Stimulated activated CD8-positive, alpha-beta memory T cell treated with anti-CD3 and anti-CD28 coated beads, Interleukin-2, amount 100 ng/mL, for 1 hour (primary cell): ENCODE measurements at places on chromosomes 11 and 22.

GRCh38 chr11:116330439-116331185 lies 442.2 kb downstream of the BUD13 start:
- DNase-seq: no peak

DNA sequence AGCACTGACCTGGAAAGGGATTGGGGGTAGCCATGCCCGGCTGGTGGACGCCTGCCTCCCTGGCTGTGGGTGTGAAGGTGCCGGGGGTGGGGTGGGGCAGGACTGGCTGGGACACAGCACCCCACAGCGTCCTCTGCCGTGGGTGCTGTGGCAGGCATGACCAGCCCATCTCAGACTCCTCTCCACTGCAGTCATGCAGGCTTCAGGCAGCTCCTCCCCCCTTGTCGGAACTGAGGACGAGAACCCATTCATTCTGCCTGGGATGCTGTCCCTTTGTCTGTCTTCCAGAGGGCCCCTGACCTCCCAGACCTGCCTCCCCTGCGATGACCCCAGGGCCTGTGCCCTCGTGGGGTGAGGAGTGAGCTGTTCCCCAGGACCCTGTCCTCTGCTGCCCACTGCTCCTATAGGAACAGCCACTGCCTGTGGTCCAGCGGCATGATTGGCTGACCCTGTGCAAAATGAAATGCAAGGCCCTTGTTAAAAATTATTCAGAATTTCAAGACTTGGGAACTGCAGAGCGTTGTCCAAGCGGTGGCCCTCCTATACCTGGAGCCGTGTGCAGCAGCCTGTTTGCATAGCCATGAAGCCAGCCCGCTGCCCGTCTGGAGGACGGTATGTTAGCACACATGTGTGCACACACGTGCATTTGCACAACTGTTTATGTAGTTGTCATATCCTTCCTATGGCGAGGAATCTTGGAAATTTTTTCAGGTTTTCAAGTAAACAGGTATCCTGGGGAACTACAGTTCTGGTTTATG lies 1122.3 kb downstream of the BRD1 start:
- DNase-seq: no peak

DNA sequence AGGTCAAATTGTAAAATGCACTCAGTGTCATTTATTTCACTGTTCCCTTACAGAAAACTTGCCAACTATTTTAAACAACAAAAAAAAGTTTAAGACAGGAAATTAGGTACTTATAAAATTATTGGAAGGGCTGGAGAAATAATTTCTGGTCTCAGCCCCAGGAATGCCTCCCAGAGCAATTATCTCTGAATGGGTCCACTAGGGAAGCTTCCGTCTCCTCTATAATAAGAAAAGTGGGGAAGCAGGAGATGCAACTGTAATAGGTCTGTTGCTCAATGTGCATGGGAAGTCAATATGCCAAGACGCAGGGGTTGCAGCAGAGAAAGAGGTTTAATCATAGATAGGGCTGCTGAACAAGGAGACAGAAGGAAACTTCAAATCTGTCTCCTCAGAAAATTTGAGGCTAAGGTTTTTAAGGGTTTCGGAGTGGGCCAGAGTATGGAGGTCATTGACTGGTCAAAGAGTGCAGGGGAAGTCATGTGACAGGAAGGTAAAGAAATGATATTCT lies 10.9 kb upstream of the RNF141 start:
- no peak for DNase-seq

DNA sequence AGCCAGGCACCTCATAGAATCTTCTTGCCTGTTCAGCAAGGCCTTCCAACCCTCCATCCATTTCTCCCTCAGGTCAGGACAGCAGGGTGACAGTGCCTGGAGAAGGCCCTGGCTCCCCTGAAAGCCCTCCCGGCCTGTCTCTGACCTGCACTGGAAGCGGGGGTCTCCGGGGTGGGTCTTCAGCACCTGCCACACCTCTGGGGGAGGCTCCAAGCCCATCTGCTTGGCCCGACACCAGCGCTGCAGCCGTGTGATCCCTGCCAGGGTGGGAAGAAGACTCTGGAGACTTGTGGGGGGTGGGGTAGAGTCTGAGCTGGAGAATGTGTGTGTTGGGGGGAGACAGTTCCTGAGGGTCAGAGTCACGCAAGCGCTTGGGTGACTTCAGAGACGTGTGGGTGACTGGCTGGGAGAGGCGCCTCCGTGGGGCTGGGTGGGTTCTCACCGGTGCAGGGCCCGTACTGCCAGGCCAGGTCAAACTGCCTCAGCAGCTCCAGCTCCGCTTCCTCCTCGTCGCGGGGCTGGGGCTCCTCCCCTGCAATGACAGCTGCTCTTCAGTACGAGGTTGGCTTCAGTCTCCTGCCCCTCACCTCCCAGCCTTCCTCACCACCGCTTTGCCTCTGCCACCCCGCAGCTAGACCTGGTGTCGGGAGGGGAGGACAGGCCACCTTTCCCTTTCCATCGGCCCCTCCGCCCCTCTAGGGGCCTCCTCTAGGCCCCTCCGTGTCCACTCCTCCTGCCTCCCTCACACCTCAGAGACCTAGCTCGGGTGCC lies 615 bp downstream of the POLD4 start:
- DNase-seq: no peak

- DNase-seq: no peak
Observed at GRCh38 chr22:48803171-48803947, 1024.3 kb downstream of the BRD1 start.

DNA sequence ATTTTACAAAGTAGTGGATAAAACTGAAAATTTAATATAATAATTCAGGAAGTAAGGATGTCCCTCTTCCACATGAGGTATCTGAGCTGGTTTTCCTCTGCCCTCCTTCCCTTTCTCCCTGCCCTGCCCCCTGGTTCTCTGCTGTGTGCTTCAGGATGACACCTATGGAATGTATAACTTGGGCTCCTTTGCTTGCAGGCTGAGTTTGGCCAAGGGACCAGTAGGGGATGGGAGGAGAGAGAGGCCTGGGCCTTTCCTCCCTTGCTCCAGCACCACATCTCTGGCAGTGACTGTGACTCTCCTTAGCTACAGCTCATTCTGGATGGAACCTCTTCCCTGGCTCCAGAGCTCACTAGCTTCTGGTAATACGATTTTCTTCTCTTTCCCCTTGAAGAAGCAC lies 10.1 kb downstream of the IRAG1 start:
- no peak for DNase-seq

DNA sequence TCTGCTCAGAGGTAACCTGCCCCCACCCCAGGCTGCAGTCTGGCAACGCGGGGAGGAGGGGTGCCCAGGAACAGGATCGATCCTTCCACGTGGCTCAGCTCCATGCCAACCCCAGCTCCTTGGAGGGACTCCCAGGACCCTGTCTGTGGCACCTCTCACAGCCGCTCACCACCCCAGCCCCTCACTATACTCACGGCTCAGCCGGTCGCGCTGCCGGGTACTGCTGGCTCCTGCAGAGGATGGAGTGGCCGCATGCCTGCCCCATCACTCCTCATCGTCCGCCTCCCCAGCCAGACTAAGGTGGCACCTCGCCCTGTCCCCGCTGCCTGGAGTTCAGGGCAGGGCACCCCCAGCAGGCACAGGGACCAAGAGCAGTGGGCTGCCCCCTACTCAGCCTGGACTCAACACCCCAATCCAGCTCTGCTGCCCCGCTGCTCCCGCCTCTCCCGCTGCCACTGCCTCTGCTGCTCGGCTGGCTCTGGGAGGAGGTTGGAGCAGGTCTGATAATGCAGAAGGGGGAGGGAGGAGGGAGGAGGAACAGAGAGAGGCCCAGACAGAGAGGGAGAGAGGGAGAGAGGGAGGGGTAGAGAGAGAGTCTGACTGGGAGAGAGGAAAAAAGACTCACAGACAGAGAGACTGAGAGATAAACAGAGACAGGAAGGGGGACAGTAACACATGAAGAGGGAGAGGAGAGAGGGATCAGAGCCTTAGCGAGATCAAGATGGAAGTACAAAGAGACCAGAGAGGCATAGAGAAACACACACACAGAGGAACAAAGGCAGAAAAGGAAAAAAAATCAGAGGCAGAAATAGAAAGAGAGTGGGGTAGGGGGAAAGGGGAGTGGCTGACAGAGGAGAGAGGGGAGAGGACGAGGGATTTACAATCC lies at the start of gene PDE2A:
PDE2A (minus strand) TSS at position 480 of the 886 bp plus-strand sequence; CDS start at position 265, 215 bp downstream.
- DNase-seq: no peak

DNA sequence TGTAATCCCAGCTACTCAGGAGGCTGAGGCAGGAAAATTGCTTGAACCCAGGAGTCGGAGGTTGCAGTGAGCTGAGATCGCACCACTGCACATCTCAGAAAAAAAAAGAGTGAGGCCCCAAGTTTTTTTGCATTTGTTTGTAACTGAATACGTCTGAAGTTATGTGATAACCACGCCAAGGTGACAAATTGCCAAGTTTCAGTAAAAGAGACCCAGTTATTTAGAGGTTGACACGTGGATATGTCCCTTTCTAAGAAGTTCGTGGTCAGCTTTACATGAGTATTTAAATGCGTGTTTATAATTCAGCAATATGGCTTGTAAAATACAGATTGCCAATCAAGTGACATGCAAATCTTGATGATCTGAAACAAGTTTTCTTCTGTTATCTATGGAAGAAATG lies 8.0 kb downstream of the PPARA start:
- DNase-seq: no peak

DNA sequence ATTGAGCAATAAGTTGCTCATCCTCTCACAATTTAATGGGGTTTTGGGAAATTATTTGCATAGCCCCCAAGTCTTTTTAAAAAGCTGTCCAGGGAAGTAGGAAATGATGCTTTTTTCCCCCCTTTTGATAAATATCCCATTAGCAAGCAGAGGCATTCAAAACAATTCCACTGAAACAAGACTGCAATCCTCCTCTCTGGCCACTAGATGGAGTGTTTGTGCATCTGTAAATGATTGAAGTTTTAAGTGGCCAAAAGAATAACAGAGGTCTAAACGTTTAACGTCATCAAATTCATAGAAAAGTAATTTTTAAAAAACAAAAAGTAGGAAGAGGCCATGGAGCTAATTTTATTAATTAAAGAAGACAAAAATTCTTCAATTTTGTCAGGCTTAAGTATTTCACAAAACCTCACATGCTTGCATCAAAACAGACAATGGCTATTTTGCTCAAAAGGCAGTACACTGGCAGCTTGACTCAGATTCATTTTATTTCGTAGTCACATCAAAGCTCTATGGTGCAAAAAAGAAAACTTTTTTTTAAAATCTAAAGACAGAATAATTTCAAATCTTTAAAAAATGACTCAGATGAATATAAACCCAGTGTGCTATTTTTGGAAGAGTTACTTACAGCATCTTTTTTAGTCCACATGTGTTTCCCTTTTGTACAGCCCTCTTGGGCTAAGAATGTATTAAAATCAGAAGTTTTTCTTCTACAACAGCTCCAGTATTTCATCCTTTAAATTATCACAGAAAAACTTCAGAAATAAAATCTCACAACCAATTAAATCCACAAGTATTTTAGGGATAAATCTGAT lies 17.8 kb downstream of the CHORDC1 start:
- DNase-seq: no peak

DNA sequence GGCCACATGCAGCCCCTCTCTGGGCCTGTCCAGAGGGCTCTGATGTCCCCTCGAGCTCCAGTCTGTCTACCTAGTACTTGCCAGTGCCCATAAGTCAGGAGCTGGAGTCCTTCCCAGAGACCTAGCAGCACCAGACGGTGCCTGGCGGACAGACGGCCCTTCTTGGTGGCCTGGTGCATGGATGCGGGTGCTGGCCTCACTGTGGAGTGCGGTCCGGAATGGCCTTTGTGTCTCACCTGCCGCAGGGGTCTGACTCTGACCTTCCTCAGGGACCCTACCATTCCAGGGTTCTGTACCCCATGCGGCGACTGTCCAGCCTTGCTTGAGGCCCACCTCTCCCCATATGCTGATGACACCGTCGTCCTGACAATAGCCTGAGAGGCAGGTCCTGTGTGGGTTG lies 29.4 kb upstream of the SMIM38 start:
- no peak for DNase-seq

- DNase-seq: no peak
Observed at GRCh38 chr22:47159592-47159991, 397.1 kb downstream of the TBC1D22A start.

- DNase-seq: no peak
Observed at GRCh38 chr22:27639248-27640086, 162.1 kb downstream of the MN1 start.
